ENCODE measurements at places on chromosomes 3 and 15.

GRCh38 chr15:93359425-93360131 is 270.6 kb upstream of the RGMA start:
- DNase-seq: no peak

- DNase-seq: no peak
Measured at GRCh38 chr3:156258301-156258700, 137.9 kb downstream of the KCNAB1 start.

GRCh38 chr3:16262174-16262573 is 2.6 kb downstream of the DPH3 start:
- no peak for DNase-seq

GRCh38 chr3:129672412-129672811 is 65.9 kb upstream of the PLXND1 start:
- no peak for DNase-seq

DNA sequence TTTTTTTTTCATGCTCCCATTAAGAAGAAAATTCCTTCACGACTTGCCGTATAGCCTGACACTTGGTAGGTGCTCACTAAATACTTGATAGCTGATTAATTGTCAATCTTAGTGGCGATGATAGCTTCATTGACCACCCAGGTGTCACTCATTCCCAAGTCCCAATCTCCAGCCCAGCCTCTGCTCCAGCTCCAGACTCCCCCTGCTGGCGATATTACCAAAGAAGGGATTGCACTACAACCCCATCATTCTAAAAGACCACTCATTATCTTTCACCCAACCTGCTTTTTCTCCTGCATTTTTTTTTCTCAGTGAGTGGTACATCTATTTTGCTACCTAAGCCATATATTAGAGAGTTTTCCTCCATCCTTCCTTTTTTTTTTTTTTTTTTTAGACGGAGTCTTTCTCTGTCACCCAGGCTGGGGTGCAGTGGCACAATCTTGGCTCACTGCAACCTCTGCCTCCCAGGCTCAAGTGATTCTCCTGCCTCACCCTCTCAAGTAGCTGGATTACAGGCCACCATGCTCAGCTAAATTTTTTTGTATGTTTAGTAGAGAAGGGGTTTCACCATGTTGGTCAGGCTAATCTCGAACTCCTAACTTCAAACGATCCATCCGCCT is 19.5 kb upstream of the COMMD2 start:
- DNase-seq: peak; percentile 54

DNA sequence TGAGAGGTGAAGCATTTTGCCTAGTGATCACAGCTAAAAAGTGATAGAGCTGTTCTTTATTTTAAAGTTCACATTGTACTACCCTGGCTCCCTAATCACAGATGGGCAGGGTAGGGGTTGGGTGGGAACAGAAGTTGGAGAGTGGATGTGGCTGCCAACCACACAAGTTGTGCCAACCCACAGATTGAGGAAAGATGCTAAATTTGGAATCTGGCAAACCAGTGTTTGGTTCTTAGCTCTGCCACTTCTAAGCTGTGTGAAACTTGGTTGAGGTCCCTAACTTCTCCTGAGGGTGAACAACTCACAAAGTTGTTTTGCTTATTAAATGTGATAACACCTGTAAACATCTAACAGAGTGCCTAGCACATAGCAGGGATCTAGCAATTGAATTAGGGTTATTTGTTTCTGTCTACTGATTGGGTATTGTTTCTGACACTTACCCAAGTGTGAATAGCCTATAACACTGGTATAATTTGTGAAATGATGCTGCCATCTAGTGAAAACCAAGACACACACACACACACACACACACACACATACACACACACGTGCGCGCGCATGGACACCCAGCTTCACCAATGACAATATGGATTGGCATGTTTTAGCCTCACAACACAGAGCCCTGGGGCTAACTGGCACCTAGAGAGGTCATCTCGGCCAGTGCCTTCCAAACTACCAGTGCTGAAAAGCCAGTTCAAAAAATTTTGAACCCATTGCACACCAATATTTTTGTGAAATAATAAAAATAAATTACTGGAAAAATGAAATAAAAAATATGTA is 25.3 kb downstream of the ADGRG7 start:
- peak; percentile 46 for DNase-seq

DNA sequence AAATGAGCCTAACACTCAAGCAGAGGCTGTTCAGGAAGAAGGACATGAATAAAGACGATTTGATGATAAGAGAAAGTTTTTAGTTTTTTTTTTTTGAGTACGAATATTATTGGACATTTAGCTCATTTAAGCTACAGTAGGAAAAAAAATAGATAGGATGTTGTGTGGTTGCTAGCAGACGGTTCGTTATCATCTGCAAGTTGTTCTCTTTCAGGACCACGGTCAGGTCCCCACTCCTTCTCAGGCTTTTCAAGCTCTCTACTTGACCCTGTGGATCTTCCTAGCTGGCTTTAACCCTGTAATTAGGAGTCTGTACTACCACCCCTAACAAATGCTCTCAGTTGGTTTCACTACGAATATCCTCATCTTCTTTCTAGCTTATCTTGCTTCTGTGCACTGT is 1.1 kb downstream of the KCNH8 start:
- DNase-seq: peak; percentile 32

GRCh38 chr15:62896969-62897486 is 145.5 kb upstream of the TPM1 start:
- DNase-seq: peak; percentile 99

- DNase-seq: no peak
Measured at GRCh38 chr3:123088387-123088786, 21.6 kb downstream of the PDIA5 start.

- DNase-seq: no peak
Measured at GRCh38 chr3:195876297-195877064, 31.9 kb downstream of the TNK2 start.

- no peak for DNase-seq
Measured at GRCh38 chr15:23484870-23485269, 37.8 kb upstream of the GOLGA6L2 start.

GRCh38 chr15:53884441-53884840 is 93.8 kb upstream of the UNC13C start:
- no peak for DNase-seq

- no peak for DNase-seq
Measured at GRCh38 chr3:58013973-58014649, 5.9 kb downstream of the FLNB start.

GRCh38 chr3:151200586-151200985 is 2.4 kb downstream of the GPR171 start:
- no peak for DNase-seq

GRCh38 chr3:10700821-10701220 is 115.2 kb upstream of the SLC6A11 start:
- DNase-seq: no peak

- no peak for DNase-seq
Measured at GRCh38 chr3:127072221-127072771, 89.4 kb downstream of the PLXNA1 start.

- no peak for DNase-seq
Measured at GRCh38 chr3:8734137-8734878, 706 bp downstream of the CAV3 start.

DNA sequence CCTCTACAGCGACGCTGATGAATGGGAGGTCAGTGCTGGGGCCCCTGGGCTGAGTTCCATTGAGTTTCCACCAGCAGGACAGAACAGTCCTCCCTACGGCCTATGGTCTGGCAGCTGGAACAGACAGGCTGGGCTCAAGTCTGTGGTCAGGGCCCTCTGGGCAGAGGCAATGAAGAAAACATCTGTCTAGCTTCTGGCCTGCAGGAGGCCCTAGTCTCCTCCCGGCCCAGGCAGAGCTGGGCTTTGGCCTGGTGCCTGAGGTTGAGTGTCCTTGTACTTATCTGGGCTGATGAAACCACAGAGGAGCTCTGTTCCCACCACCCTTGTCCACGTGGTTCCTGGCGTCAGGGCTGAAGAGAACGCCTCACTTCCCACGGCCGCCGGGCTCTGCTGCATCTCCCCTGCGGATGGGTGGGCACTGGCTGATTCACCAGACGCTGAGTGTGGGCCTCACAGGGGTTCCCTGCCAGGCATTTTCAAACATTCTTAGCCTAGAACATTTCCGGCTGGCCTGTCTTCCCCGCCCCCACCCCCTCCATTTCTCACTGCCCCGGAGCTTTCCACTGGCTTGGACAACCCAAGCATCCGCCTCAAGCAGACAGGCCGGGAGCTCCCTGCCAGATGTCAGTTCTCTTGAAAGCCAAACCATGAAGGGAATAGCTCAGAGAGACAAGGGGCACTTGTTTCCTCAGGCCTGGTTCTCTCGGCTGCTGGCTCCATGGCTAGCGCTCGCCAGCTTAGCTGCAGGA is 20.3 kb downstream of the PPCDC start:
- peak; percentile 100 for DNase-seq

DNA sequence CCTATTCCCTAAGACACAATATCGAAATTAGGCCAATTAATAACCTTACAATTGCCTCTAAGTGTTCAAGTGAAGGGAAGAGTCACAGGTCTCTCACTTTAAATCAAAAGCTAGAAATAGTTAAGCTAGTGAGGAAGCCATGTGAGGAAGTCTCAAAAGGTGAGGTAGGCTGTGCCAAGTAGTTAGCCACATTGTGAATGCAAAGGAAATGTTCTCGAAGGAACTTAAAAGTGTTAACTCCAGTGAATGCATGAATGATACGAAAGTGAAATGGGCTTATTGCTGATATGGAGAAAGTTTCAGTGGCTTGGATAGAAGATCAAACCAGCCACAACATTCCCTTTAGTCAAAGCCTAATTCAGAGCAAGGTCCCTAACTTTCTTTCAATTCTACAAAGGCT is 59.1 kb downstream of the KLF13 start:
- no peak for DNase-seq

DNA sequence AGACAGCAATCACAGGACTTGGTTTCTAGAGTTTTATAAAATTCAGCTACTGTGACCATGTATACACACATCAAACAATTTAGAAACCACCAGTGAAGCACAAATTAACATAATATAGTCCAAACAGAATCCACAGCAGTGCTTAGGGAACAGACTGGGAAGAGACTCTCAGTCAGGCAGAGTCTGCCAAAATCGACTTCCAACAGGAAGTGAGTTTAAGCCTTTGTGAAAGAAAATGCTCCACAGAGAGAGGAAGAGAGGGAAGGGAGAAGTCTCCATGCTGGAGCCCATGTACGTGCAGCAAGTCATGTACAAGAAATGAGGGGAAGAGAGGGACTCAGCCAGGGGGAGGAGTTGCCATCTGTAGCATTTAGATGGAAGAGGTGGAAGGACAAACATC is 172.6 kb downstream of the IL5RA start:
- DNase-seq: no peak

DNA sequence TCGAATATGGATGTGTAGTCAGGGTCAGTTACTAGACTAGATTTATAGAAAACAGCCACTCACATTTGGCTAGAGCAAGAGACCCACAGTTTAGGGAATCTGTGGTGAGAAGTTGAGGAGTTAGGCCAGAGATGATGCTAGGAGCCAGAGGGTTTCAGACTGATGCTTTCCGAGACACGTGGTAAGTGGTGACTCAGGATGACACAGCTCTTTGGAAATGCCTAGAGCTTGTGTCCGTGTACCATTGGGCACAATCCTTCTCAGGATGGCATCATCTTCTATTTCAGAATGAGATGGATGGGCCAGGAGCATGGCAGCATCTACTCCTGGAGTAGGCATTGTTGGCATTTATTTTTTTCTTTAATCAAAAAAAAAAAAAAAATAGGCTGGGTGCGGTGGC is 28.5 kb downstream of the PTPRG start:
- DNase-seq: peak; percentile 86

DNA sequence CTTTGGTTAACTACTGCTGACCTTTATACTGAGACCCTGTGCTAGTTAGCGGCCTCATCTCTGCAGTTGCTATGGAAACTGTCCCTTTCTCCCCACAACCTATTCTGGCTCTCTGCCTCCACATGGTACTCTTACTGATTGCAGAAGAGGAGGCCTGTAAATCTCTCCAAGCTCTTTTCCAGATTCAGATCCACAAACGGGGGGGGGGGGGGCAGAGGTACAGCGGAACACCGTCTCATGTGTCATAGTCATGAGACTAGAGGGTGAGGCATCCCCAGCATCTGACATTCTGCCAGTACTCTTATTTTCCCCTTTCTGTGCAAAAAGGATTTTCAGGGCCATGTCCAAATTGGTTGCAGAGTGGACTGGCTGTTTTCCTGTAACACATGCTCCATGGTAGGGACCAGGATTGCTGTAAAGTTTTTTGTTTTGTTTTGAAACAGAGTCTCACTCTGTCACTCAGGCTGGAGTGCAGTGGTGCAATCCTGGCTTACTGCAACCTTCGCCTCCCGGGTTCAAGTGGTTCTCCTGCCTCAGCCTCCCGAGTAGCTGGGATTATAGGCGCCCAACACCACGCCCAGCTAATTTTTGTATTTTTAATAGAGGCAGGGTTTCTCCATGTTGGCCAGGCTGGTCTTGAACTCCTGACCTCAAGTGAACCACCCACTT is 8.3 kb upstream of the MAP1A start:
- peak; percentile 43 for DNase-seq

DNA sequence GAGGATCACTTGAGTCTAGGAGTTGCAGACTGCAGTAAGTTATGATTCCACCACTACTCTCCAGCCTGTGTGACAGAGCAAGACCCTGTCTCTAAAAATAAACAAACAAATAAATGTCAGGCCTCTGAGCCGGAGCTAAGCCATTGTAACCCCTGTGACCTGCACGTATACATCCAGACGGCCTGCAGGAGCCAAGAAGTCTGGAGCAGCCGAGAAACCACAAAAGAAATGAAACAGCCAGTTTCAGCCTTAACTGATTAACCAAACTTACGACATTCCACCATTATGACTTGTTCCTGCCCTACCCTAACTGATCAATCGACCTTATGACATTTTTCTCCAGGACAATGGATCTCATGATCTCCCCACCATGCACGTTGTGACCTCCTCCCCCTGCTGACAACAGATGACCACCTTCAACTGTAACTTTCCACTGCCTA is 32.5 kb upstream of the ZKSCAN7 start:
- no peak for DNase-seq

- no peak for DNase-seq
Measured at GRCh38 chr15:99970891-99971430, 237.7 kb upstream of the LYSMD4 start.

DNA sequence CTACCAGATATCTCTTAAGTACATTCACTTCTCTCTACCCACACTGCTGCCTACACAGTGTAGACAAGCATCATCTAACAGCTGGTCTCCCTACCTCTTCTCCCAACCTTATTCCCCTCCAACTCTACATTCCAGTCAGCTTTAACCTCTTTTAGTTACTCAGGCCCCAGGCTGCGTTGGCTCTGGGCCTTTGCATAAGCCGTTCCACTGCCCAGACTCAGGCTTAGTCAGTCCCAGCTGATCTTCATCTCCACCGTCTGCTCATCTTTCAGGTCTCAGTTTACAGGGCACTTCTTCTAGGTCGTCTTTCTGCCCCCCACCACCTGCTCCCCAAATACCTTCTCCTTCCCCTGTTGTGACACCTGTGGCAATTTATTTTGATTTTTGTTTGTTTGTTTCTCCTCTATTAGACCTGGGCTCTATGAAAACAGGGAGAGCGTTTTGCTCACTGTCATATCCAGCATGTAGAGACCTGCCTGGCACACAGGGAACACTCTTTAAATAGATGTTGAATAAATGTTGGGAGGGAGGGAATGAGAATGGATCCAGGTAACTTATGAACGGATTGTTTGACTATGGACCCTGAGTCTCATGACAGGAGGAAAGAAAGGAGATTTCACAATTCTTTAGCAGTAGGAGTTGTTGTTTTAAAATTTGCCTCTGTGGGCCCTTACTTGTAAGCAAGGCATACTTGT is 11.1 kb downstream of the SLC27A2 start:
- DNase-seq: no peak
